ENCODE measurements at places on chromosomes 12 and 14. TPM values are rescaled to one million over a fixed set of nuclear protein-coding genes. Genes with fewer than 3 reads are reported as not detected.

BICDL1 gene
- total RNA-seq: 56.4 TPM

- no peak for DNase-seq
These were observed 4.1 kb downstream of the GLRX5 start for GRCh38 chr14:95538801-95539509.

DNA sequence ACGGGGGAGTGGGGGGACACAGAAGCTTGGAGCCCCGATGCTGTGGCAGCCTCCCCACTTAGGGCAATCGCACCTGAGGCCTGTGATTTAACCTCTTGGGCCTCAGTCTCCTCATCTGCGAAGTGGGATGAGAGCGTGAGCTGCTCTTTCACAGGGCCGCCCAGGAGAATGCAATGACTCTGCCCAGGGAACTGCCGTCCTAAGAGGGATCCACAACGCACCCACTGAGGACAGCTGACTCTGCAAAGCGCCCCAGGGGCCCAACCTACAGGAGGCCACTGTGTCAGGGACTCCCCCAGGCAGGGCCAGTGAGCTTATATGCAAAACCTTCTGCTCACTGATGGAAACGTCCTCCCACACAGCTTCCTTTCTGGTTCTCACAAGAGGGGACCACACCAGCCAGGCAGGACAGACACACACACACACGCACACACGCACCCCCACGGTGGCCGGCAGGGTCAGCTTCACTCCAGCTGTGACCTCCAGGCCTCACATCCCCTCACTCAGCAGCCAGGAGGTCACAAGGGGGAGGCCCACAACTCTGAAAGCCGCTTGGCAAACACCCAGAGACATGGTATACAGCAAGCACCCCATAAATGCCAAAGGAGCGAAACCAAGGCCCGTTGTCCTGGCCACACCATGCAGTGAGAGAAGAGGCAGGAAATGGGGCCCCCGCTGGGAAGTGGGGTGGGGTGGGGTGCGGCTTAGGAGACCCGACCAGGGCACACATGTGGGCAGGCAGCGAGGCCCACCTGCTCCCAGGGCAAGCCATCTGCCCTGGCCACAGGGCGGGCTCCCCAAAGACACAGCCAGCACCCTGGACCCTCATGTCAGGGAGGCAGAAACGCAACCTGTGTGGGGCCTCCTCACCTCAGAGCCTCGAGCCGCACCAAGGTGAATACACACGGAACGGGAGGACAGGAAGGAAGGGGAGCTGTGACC, 73.3 kb downstream of the NCOR2 start:
- DNase-seq: no peak

DNA sequence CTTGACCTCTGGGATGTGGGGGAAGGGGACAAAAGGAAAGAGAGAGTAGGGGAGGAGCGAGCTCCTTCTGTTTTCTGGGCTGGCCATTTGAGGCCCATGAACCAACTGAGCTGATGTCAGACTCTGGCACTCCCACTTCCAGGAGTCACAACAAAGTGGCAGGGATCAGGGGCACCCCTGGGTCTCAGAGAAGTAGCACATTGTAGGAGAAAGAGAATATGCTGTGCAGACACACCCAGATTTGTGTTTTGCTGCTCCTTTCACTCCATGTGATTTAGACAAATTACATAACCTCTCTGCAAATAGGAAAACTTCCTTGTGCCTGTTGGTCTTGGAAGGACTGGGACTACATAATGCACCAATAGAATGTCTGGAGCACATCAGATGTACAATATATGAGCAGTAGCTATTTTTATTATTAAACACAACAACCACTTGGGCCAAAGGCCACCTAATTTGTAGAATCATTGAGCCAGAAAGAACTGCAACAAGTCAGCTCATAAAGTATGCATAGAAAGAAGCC, 265.5 kb downstream of the ZFP36L1 start:
- DNase-seq: no peak

DNA sequence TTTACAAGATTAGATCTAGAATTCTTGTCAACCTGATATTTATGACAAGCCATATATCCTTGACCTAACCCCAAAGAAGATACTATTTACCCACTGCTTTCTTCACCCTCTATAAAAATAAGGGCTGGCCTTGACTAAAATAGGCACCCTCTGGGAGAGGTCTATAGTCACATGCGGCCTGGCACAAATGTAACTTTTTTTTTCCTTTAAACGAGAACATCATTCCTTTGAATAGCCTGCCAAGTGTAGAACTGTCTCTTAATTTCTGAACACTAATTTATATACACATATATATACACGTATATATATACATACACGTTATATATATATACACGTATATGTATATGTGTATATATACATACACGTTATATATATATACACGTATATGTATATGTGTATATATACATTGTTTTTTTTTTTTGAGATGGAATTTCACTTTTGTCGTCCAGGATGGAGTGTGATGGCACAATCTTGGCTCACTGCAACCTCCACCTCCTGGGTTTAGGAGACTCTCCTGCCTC, 18.6 kb downstream of the PPTC7 start:
- no peak for DNase-seq

DNA sequence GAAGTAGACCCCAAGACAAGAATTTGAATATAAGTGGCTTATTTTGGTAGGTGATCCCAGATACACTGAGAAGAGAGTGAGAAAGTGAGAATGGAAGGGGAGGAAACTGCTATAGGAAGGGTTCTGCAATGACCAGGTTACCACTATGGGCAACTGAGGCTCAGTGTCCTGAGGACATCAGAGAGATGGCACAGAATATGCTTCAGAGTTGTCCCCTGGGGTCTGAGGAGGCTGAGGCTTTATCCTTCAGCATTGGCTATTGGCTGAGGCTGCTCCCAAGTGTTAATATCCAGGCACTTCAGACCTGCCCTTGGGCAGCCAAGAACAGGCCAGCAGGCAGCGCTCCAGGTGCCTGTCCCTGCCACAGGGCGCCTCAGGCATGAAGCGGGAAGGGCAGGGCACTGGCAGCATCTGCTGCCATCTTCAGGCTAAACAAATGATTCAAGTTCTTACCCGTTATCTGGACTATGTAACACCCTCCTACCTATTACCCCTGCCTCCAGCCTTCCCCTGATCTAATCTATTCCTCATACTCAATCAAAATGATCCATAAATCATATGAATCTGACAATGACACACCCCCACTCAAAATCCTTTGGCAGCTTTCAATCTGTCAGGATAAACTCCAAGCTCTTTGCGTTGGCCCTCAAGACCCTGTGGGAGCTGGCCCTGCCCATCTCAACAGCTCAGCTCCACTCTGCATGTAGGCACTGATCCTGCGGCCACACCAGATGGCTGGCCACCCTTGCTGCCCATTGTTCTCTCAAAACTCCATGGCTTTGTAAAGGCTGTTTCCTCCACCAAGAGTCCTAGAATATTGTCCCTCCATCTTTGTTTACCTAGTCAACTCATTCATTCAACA, 42.4 kb downstream of the CKAP4 start:
- no peak for DNase-seq

DNA sequence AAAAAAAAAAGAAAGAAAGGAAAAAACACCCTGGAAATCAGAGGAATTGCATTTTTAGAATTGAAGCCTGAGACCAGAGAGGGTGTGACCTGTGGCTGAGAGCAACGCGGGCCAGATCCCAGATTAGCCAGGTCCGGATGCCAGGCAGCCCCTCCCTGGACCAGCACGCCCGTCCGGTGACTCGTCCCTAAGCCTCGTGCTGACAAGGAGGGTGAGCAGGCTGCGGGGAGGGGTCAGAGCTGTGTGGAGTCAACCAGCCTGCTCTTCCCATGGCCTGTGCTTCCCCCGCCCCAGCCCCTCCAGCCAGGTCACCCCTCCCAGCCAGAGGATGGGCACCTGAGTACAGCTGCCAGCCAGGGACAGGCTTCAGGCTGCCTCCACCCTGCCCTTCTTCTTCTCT, 4.2 kb upstream of the KLC1 start:
- DNase-seq: no peak

GRCh38 chr14:99875836-99876235, 82.6 kb downstream of the EML1 start:
- DNase-seq: no peak

DNA sequence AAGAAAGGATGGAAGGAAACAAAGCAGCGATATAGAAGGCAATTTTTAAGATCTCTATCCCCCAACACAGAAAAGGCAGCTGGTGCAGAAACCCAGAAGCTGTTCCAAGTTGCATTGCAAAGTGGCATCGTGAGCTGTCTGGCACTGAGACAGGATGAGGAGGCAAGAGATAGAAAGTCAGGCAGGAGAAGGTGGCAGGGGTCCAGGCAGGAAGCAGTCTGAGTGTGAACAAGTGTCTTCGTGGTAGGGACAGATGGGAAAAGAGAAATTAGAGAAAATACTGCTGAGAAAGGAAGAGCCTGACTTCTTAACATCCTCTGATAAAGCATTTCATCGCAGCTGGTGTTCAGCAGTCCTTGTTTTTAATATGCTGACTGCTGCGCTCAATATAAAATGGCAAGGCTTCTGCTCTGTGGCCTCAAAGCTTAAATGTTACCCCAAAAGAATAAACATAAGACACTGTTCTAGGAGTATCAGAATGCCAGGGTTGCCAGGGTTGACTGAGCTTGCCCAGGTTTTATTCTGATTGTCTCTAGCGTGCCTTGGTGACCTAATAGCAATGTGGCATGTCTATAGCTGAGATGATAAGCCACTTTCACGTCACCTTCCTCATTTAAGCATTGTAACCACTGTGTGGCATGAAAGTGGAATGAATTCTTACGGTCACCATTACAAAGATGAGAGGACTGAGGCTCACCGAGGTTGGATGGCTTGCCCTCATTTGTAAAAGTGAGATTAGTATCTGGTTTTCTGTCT, 397.6 kb downstream of the NUAK1 start:
- no peak for DNase-seq

DNA sequence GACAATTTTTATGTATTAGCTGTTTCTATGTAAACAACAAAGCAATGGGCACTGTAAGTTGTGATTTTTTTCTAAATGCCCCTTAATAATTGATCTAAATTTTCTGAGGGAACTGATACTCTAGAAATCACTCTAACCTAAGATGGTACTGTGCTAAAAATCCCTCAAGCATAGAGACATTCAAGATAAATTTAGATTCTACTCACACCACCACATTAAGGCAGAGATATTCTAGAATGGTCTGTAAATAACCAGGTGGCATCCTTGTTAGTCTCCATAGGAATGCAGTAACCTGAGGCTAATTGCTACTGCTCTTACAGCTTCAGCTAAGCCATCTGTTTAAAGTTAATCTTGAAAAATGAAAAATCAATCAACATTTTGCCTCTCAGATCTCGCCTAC, 87.3 kb downstream of the SLC41A2 start:
- no peak for DNase-seq

DNA sequence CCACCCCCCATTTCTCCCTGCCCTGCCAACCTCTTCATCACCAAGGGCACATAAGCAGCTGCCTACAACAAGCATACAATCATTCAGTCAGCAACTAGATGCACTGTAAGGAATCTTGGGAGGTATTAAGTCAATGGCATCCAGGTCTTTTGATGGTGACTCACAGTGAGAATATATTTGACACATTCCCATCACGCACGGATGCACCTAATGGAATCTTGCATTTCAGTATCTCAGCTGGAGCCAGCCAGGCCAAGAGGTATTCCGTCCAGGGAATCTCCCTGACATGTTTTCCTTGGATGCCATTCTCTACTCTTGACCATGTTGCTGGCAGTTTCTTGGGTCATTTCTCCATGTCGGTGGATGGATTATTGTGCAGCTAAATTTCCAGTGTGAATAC, 73.9 kb upstream of the CAPRIN2 start:
- DNase-seq: no peak
